ENCODE measurements at places on chromosomes 7 and 10. TPM values are rescaled to one million over a fixed set of nuclear protein-coding genes. Genes with fewer than 3 reads are reported as not detected.

The ITGB8 gene
- 7.9 TPM for total RNA-seq

The PDLIM1 gene
- 105 TPM for total RNA-seq

The KCNMA1 gene
- total RNA-seq = 6.5 TPM

The MMRN2 gene
- total RNA-seq = 0.21 TPM

The ZPBP gene
- total RNA-seq = not detected

The TAS2R4 gene
- 1.0 TPM for total RNA-seq

The ASB4 gene
- total RNA-seq = under 0.01 TPM

The HECW1 gene
- total RNA-seq = not detected

The GRID1 gene
- total RNA-seq = not detected

The INA gene
- 0.07 TPM for total RNA-seq

The FAM24A gene
- not detected for total RNA-seq

The PRTFDC1 gene
- total RNA-seq = 2.1 TPM

The ASB15 gene
- total RNA-seq = not detected

The SPDYE2B gene
- not detected for total RNA-seq

The GIMAP7 gene
- total RNA-seq = not detected

The MIOS gene
- 70.8 TPM for total RNA-seq

The MOSPD3 gene
- 3.1 TPM for total RNA-seq

The NKX1-2 gene
- total RNA-seq = 1.4 TPM

The MSS51 gene
- 0.68 TPM for total RNA-seq

The ADIRF gene
- 63.6 TPM for total RNA-seq

The PON3 gene
- total RNA-seq = 1.4 TPM

The MNX1 gene
- not detected for total RNA-seq

The IKZF1 gene
- not detected for total RNA-seq

The TMEM176A gene
- not detected for total RNA-seq

The BICC1 gene
- total RNA-seq = 3.8 TPM

The GATA3 gene
- total RNA-seq = 0.34 TPM

The C10orf143 gene
- 0.34 TPM for total RNA-seq

The CLRN3 gene
- total RNA-seq = not detected

The TMEM26 gene
- total RNA-seq = not detected

The PNLIPRP3 gene
- total RNA-seq = 29.0 TPM

The PSD gene
- 0.71 TPM for total RNA-seq

The ANKIB1 gene
- total RNA-seq = 65.9 TPM

The SNX8 gene
- 15.2 TPM for total RNA-seq

The SPDYE16 gene
- not detected for total RNA-seq

The RAB11FIP2 gene
- 15.4 TPM for total RNA-seq

The EPHA1 gene
- total RNA-seq = 53.9 TPM

The GRM3 gene
- not detected for total RNA-seq

The ADAM12 gene
- total RNA-seq = 0.28 TPM

The PRR15 gene
- 4.4 TPM for total RNA-seq

The MRC1 gene
- not detected for total RNA-seq

The SPDYE8 gene
- not detected for total RNA-seq

The GIMAP5 gene
- not detected for total RNA-seq

The CCDC172 gene
- not detected for total RNA-seq

The FEZF1 gene
- total RNA-seq = under 0.01 TPM

The AP4M1 gene
- 12.6 TPM for total RNA-seq

The TMEM270 gene
- total RNA-seq = not detected
